ENCODE measurements at places on chromosomes 5 and 9.

DNA sequence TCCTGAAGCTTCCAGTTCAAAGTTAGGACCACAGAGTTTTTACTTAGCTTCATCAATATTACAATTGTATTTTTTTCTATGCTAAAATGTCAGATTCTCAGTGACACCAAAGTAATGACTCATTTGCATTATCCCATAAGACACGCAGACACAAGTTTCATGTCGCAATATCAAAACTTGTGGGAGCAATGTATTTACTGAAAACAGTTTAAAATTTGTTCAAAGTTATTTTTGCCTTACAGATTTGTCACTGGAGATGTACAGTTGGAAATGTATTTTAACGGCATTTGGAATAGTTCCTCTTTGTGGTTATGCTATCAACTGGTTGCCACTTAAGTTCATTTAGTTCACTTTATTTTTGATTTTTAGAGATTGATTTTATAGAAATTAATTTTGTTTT is 36.2 kb upstream of the DAP start:
- DNase-seq, result peak; percentile 28

- no peak for DNase-seq
Observed at GRCh38 chr5:14161825-14162556, 18.8 kb downstream of the TRIO start.

- DNase-seq, result no peak
Observed at GRCh38 chr5:40401284-40402006, 278.3 kb upstream of the PTGER4 start.

DNA sequence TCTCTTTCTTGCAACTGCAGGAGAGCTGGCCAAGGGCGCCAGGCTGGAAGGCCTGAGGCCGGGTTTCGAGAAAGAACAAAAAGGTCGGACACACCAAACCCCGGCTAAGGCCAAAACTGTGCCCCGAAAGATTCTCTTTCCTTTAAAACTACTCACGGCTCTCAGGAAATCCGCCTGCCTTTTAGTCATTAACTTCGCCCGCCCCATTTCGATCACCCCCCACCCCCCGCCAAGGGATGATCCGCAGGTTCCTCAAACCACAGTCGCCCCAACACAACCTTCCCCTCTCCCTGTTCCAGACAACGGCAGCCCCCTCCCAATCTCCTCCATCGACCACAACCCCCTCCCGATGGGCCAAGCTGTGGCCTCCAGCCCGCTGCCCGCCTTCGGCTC is 536 bp downstream of the FEM1C start:
- no peak for DNase-seq

DNA sequence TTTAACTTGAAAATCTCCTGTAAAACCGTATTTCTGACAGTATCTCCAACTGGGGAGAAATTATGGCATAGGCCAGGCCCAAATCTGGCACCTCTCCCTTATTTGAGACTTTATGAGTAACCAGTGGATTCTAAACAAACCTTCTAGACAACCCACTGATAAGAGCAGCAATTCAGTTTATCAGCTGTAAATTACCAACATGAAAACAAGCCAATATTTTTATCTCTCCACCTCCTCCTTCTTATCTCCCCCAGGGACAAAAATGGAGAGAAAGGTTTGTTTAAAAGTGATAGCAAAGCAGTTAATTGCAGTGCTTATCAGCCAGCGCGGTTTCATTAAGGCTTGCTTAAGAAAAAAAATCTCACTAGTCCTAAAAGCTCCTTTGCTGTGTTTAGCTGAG is 53.8 kb downstream of the KCNV2 start:
- no peak for DNase-seq

- peak; percentile 74 for DNase-seq
Observed at GRCh38 chr9:34457266-34458012, 931 bp downstream of the FAM219A start.

DNA sequence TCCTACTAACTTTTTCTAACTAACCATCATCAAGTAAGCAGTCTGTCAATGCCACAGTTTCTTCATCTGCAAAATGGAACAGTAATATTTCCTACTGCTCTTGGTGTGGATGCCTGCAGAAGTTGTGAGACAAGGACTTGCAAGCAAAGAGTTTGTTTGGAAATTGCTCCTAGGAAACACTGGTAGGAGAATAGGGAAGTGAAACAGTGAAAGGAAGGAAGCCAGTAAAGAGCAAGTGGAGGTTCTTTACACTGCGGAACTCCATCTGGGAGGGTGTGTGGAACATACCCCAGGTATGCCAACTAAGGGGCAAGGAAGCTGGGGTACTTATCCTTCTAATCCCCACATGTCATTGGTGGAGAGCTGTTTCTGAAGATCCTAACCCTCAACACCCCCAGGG is 119.9 kb downstream of the FOXD1 start:
- DNase-seq, result no peak

DNA sequence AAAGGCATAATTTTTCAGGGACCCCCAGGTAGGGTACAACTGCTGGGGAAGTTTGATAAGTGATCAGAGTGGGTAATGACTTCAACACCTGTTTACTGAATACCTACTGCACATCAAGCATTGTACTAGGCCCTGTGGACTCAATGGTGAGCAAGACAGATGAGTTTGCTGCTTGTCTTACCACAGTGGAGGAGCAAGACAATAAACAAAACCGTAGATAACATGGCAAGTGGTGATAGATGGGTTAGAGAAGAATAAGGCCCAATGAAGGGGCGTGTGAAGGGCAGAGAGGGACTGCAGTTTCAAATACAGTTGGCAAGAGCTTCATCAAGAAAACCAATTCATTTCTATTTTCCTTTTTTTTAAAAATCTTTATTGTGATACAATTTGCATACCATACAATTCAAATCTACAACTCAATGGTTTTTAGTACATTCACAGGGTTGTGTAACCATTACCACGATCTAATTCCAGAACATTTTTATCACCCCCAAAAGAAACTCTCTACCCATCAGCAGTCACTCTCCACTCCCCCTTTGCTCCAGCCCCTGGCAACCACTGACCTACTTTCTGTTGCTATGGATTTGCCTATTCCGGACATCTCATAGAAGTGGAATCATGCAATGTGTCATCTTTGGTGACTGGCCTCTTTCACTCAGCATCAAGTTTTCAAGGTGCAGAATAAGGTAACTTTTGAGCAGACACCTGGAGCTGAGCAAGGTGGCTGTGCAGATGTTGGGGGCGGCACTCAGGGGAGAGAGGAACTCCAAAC is 31.9 kb upstream of the HAND1 start:
- DNase-seq, result no peak

- DNase-seq, result peak; percentile 69
Observed at GRCh38 chr9:6230037-6230780, 14.6 kb downstream of the IL33 start.

GRCh38 chr5:13740471-13740870 is 204.0 kb downstream of the DNAH5 start:
- DNase-seq, result no peak

- no peak for DNase-seq
Observed at GRCh38 chr9:72615931-72616330, 94.5 kb downstream of the TMC1 start.

GRCh38 chr5:41683181-41683580 is 172.8 kb upstream of the PLCXD3 start:
- DNase-seq, result no peak

DNA sequence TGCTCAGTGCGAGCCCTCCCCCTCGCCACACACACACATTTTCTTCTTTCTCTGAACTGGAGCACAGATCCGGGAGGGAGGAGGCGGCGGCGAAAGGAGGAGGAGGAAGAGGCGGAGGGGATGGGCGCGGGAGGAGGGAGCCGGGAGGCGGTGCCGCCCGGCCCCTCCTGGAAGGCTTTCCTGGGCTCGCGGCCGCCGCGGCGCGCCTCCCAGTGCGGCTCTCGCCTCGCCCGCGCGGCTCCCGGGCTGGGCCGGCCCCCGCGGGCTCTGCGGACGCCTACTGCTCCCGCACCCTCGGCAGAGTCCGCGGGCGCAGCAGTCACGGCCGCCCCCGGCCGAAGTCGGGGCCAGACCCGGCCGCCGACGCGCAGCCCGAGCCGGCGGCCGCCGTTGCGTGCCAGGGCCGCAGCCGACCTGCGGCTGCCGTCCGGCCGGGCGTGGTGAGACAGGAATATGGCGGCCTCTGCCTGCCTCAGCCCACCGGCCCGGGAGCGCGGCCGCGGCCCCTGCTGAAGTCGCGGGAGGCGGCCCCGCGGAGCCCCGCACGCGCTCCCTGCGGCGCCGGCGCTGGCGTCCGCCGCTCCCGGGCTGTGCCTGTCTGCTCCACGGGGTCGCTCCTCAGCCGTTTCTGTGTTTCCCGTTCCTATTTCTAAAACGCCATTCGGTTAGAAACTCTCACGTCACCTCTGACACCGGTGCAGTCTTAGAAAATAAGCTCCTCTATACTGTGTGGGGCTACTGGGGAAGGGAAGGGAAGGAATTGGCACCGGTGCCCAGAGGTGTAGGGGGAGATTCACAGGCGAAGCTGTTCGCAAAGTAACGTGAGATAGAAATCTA is 500 bp upstream of the GNAQ start:
- DNase-seq, result peak; percentile 93

- DNase-seq, result no peak
Observed at GRCh38 chr5:180198208-180198607, 10.8 kb downstream of the RASGEF1C start.

DNA sequence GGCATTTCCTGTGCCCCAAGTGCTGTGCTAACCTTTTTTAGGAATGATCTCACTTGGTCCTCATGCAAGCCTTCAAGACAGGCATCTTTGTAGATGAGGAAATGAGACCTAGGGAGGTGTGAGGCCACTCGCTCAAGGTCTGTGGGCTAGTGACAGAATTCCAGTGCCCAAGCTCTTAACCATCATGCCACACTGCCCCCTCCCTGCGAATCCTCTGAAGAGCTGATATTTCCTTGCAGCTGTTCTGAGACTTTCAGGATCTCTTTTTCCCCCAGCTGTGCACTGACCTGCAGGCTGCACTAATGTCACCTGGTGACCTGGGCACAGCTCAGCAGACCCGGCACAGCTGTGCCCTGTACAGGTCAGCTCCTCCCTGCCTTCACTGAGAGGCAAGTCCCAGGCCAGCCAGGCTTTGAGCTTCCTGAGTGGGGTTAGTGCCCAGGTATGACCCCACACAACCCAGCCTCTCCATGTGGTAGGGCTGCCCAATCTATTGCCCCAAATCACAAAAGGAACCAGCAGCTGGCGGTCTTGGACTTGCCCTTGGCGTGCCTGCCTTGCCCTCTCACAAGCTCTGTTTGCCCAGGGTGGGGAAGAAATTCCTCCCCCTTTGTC is 32.7 kb downstream of the MORN5 start:
- no peak for DNase-seq

DNA sequence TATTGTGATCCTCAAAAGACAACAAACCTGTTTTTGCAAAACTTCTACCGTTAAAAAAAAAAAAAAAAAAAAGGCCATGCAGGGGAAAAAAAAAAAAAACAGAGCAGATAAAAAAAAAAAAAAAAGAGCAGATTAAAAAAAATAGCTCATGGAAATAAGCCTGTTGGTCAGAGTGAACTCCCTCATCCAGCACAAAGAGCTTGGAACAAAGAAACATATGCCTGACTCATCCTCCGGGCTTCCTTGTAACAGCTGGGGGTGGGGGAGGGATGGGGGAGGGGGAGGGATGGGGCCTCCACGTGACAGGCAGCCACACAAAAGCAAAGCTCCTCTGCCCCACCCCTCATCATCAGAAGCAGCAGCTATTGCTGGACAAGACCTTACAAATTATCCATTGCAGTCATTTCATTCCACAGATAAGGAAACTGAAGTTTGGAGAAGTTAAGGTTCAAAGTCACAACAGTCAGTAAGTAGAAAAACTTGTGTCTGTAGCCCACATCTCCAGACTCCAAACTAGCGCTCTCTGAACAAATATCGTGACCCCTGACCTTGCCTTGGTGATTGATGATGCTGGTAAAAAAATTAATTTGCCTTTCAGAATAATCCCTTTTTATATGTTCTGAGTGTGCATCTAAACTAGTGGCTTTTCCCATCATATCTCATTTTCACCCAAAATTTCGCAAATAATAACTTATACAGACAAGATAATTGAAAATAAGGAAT is 38.9 kb downstream of the SLC35D2 start:
- peak; percentile 97 for DNase-seq

- no peak for DNase-seq
Observed at GRCh38 chr9:20361229-20361628, 261.1 kb downstream of the MLLT3 start.

DNA sequence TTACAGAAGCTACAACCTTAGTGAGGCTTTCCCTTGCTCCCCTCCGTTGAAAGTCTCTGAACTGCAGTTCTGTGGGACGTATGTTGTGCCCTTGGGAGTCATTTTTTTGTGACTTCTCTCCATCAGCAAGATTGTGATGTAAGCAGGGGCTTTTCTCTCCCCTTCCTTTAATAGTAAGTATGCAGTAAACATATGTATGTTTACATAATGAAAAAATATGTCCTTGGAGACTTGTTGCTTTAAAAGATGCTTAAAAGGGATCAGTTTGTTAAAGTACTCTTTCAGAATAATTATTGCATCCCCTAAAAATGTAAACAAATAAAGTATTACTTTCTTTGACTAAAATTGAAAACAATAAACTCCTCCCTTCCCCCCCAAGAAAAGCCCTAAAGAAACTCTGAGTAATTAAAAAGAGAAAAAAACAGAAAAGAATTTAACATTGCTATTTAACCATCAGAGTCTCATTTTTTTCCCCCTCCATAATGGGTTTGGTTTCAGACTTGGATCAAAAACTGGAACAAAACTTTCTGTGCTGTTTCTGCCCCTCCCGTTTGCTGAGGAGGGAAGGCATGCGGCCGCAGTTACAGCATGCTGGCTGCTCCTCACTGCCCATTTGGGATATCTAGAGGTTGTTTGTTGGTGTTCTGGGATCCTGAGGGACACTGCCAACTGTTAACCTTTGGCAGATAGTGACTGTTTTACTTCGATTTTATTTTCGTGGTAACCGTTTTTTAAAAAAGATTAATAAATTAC is 40.2 kb downstream of the TRIO start:
- DNase-seq, result no peak

DNA sequence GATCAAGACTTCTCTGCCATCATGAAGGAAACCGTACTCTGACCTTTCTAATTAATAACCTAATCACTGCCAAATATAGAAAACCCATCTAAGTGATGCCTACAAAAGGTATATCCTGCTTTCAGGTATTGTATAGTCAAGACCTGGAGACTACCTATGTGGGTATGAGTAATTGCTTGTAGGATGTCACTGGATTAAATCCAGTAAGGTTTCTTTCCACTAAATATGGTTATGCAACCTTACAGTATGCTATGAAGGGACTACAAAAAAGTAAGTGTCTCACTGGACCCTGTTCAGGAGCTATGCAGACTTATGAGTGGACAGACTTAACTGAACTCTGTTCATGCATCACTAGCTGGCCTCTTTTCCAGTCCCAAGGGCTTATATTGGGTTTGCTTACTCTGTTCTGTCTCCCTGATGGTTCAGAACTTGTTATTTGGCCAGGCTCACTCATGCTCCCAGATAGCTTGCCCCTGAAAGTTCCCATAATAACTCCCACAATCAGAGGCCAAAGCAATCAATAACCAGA is 51.1 kb downstream of the PDE6A start:
- no peak for DNase-seq

DNA sequence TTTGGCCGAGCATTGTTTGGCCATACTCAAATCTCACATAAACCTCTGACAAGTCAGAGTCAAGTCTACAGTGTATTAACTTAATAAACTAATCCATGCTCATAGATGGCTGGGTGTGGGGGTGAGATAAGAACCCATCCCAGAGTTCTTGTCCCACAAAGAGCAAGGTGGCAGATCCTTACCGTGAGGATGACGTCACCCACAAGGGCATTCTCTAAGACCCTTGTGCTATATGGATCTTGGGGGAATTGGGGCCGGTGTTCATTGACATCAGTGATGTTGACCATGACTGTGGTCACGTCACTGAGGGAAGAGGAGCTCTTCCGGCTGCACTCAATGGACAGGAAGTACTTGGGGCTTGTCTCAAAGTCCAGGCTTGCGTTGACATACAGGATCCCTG is 62.1 kb downstream of the FAT2 start:
- DNase-seq, result no peak

- DNase-seq, result no peak
Observed at GRCh38 chr9:131950487-131950886, 129.2 kb downstream of the MED27 start.

Measured in cardiac muscle cell (in vitro differentiated cells and primary cell).